ENCODE measurements at places on chromosomes 11 and 22.

DNA sequence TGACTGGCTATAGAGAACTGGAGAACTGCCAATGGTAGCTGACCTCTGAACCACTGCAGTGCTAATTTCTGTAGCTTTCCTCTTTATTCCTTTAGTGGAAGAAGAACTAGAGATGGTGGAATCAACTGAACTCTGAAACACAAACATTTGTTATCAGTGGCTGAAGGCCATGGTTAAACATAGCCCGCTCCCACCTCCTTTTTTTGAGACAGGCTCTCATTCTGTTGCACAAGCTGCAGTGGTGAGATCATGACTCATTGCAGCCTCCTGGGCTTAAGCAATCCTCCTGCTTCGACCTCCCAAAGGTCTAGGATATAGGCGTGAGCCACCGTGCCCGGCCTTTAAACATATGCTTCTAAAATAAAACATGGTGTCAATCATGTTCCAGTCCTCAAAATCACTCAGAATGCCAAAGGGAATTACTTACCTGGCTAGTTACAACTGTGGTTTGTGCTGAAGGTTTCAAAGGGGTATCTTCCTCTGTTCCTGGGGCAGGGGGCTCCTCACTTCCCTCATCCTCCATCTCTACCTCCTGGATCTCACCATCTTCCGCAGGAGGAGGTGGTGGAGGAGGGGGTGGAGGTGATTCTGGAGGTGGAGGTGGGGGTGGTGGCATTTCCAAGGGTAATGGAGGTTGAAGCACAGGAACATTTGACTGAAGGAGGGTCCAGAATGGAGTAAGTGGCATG is 9.0 kb upstream of the AGBL2 start:
- DNase-seq = no peak

DNA sequence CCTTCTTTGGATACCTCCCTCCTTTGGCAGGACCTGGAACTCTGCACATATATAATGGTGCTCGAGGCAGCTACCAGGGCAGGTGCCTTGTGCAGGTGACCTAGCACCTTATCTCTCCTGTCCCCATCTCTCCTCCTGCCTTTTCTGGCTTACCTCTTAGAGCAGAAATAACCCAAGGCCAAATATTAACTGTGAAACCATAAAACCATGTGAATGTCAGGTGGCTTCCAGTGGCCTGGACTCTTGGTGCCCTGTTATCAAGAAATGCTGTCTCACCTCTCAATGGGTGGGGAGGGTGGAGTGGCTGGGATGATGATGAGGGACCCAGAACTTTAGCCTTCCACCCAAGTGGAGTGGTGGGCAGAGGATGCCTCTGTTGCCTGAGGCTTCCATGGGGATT is 42.9 kb downstream of the YWHAH start:
- no peak for DNase-seq

DNA sequence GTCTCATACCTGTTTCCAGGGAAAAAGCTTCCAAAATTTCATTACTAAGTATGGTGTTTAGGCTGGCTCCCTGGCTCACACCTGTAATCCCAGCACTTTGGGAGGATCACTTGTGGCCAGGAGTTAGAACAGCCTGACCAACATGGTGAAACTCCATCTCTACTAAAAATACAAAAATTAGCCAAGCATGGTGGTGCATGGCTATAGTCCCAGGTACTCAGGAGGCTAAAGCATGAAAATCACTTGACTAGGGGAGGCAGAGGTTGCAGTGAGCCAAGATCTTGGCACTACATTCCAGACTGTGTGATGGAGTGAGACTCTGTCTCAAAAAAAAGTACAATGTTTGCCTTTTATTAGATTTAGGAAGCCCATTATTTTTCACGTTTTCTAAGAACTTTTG is 331.5 kb upstream of the CCDC90B start:
- DNase-seq = no peak

GRCh38 chr11:10728789-10729472 is 22.1 kb upstream of the CTR9 start:
- no peak for DNase-seq

GRCh38 chr11:3227568-3228444 is 4.4 kb downstream of the MRGPRE start:
- DNase-seq = no peak

DNA sequence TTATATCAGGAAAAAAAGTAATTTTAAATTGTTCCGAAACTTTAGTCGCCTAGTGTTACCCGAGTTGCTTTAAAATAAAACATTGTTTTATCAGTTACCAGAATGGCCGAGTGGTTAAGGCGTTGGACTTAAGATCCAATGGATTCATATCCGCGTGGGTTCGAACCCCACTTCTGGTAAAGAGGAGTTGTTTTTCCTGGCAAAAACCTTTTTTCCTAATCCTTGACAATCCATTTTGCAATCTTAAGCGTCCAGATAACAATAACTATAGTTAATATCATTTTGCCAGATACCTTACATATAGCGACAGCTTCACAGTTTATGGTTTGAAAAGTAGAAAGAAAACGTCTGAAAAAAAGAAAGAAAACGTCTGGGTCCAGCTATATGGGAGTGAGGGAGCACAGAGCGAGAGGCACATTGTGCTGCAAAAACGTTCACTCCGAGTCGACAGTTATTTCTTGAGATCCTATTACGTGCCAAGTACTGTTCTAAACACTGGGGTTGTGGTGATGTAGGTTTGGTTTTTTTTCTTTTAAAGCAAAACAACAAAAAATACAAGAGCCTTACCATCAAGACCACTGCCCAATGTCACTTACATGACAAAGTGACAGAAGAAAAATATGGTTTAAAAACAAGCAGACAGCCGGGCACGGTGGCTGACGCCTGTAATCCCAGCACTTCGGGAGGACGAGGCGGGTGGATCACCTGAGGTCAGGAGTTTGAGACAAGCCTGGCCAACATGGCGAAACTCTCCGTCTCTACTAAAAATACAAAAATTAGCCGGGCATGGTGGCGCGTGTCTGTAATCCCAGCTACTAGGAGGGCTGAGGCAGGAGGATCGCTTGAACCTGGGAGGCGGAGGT is 40.6 kb downstream of the OR4D9 start:
- DNase-seq = no peak

GRCh38 chr11:77371646-77372045 is 70.2 kb upstream of the GDPD4 start:
- no peak for DNase-seq

GRCh38 chr22:26718905-26719304 is 61.5 kb downstream of the MIAT start:
- DNase-seq = no peak
